ENCODE measurements at places on chromosomes 4 and X.

DNA sequence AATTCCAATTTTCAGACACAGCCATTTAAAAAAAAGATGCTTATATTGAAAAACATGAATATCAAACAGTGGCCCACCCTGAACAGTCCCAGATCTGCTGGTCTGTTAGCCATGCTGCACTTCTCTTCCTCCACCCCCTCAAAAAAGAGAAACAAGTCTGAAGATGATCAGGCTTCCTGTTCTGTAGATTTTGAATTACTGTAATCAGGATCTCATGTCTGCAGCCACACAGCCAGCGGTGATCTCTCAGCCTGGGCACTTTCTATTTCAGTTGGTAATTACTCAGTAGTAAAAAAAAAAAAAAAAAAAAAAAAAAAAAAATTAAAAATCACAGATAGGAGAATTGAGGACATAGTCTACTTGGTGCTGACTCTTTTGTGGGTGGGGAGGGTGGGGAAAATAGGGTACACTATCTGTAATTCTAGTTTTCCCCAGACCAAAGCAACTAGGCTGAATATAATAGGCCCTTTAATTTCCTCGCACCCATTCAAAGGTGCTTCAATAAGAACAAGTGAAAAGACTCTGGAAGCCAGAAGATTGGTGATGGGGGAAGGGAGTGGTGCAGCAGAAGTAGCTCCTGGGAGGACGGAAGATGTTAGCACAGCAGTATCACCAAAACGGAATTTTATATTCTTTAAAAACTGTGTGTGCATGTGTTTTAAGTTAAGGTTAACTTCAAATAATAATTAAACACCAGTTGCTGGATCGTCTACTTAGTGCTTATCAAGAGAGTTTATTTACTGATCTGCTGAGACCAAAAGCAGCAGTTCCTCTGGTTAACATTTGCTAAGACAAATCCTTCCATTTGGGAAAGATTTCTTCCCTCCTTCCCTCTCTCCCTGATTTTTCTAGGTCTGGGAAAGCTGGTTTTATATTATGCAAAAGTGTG is 47.0 kb downstream of the SPRY1 start:
- no peak for DNase-seq

DNA sequence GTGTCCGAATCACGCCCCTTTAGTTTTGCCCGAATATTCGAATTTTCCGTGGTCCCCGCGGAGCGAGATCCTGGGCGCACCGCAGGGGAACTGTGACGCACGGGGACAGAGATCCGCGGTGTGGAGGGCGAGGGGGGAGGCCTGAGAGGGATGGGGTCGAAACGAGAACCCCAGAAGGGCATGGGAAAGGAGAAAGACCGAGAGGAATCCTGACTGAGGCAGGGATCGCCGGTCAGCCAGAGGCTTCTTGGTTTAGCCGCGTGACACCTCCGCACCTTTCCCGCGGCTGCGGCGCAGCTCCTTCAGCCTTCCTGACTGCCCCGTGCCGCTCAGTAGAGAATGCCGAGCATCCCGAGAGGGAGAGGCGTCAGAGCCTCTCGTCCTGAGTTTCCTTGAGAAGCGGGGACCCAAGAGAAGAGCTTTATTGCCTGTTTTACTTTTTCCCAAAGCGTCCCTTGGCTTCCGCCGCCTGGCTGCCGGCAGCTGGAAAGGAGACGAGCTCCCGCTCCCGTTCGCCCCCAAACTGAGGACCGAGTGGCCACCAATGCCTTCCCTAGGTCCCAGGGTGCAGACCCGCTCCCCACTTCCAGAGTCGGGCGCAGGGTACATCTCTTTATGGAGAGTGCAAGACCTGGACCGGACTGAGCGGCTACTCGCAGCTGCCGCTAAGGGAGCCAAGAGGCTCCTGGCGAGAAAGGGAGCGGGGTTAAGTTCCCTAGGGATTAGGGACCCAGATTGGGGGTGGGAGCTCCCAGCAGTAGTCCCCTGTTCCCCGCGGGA is 911 bp upstream of the GPR50 start:
- DNase-seq = no peak

DNA sequence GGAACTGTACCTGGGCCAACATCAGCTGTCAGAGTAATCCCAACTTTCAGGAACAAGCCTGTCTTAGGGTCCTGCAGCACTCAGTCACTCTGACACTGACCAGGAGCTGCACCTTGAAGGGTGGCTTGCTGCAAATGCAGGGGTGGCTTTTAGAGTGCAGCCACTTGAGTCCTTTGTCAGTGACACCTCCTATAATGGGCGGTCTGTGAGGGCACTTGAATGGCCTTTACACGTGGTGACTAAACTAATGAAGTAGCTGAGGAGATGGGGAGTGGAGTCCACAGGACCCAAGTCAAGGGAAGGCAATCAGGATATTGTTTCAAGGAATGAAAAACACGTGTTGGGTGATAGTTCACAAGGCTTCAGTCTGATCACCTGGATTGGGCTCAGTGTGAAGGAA is 11.1 kb upstream of the LNX1 start:
- DNase-seq = no peak

- DNase-seq = no peak
Measured at GRCh38 chr4:25937801-25938200, 23.8 kb downstream of the SMIM20 start.

- no peak for DNase-seq
Measured at GRCh38 chrX:103727115-103727514, 16.4 kb downstream of the TMEM31 start.

DNA sequence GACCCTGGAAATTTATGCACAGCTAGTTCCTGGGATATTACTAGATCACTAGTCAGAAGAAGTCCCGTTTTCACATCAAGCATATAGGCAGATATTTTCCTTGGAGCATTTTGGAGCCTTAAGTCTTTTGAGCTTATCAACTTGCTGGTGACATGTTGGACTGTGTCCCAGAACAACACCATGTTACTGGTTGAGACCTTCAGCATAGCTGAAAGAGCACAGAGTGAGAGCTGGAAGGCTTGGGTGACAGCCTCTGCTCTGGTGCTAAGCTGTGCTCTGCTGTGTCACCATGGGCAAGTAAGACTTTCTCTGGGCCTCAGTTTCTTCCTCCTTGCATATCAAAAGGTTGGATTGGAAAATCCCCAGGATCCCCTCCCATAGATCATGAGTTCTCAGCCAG is 116.6 kb upstream of the FRMPD4 start:
- DNase-seq = no peak

- DNase-seq = no peak
Measured at GRCh38 chrX:16827225-16827624, 41.0 kb downstream of the TXLNG start.

DNA sequence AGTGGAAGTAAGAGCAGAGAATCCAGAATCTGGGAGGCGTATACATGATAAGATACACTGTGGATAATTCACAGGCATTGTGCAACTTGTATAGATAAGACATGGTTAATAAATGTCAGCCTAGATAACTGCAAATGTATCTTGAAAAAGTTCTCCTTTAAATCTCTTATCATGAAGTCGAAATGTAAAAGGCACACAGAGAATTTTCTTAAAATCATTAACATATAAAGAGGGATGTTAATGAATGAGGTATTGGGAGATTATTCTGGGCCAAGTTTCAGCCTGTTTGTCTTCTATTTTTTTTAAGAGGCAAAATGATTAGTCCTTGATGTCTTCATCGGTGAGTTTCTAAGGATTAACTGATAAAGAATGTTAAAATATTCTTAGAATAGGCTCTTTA is 835 bp downstream of the TDO2 start:
- no peak for DNase-seq

DNA sequence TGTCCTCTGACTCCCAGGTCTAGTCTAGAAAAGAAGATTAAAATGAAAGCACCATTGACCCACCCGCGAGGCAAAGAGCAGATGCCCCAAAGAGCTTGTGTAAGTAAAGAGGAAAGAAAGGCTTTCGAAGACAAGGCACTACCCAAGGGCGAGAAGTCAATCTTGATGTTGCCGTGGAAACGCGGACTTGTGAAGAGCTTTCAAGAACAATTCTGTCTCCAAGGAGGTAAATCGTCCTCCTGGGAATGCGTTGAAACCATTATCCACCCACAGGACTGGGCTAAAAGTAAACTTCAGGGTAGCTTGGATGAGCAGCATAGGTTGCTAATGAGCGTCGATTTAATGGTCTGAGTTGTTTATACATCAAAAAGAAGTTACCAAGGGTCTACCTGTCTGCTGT is 189.3 kb downstream of the DHRSX start:
- no peak for DNase-seq

DNA sequence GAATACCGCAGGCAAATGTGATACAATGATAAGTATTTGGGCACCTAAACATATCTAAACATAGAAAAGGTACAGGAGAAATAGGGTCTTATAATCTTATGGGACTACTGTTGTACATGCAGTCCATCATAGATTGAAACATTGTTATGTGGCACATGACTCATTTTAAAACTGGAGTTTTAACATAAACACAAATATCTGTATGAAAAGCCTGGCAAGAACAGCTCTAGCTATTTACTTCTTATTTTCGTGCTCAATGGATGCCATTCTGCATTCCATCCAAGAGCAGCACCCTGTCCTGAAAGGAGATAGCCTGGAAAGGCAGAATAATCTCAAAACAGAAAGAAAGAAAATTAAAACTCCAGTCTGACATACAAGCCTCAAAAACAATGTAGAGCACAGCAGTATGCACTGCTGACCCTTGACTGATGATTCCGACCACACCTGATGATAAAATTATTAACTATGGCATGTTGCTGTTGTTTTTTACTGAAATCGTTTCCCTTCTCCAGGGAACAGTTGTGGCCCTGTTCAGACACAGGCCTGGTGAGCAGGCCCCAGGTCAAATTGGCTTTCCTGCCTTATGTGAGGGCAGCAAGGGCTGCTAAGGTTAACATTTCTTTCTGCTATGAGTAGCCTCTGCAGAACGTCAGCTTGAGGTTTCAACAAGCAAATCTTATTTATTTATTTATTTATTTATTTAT is 152.7 kb downstream of the APBB2 start:
- DNase-seq = no peak

DNA sequence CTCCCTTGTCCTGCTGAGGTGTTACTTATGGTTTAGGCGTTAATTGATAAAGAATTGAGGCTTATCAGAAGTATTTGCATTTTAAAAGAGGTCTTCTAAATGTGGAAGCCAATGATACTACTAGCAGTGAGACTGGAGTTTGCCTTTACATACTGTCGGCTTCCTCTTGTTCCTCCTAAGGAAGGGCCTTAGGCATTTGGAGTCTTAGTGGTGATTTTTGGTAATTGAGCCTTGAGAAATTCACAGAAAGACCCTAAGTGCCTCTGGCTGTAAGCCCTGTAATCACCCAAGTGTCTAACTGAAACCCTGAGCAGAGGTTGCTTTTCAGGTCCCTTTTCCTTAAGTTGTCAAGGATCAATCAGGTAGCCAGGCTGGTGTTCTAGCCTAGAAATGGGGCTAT is 14.8 kb downstream of the IL13RA1 start:
- no peak for DNase-seq

DNA sequence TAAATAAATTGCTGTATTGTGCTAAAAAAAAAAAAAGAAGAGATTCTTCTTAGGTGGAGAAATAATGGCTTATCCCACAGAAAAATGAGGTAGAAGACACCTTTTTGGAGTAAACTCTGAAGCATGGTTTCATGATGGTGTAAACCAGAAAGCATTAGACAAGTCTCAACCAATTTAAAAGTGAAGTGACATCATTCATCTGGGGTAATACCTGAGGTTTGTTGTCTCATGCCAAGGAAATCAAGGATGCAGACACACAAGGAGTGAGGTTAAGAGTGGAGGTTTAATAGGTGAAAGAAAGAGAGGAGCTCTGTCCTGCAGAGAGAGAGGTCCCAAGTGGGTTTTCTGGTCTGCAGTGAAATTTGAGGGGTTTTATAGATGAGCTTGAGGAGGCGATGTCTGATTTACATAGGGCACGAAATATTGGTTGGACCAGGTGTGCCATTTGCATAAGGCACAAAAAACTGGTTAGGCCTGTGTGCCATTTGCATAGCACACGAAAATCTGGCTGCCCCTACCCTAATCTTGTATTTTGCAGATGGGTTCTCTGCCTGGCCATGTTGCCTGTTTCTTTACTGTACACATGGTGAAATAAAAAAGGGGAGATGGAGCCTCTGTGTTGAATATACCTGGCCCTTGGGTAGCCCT is 25.0 kb upstream of the CWH43 start:
- no peak for DNase-seq

GRCh38 chrX:13009844-13010243 is 34.6 kb downstream of the FAM9C start:
- no peak for DNase-seq

DNA sequence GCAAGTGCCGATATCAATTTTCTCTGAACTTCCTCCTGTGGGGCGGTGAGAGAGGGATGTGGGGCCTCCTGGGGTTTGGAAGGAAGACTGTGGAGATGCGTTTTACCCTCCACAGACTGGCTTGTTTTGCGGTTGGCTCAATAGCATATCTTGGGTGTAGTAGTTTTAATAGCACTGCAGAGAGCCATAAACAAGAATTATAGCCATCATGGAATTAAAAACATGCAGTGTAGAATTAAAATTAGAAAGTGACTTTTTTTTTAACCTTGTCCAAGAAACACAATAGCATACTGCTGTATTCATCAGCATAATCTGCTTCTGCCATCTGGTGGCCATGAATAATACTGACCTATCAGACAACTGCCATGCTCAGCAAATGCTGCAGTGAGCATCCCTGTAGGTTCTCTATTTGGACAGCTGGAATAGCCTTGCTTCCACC is 47.3 kb upstream of the SCML1 start:
- DNase-seq = peak; percentile 29

DNA sequence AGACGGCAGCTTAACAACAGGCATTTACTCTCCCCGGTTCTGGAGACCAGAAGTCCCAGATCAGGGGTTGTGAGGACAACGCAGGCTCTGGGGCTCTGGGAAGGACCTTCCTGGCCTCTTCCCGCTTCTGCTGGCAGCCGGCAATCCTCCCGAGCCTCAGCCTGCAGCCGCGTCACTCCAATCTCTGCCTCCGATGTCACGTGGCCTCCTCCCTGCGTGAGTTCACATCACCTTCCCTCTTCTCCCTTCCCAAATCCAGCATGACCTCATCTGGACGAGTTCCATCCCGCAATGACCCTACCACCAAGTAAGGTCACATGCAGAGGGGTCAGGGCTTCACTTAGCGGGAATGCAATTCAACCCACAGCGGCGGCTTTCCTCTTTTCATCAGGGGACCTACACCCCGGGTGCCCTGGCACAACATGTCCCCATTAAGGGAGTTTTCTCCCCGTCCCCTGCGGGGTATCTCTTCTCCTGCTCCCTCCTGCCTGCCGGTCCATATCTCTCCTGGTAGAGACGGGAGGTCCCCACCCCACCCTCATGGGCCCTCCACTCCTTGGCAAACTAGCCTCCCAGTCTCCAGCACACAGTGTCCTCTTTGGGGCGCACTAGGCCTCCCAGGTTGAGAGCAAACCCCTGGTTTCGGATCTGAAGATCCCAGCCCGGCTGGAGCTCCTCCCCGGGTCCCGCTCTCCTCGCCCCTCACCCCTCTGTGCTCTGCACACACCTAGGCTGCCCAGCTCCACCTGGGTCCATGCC is 25.5 kb downstream of the ABLIM2 start:
- DNase-seq = no peak

- DNase-seq = no peak
Measured at GRCh38 chrX:130625386-130625785, 223.6 kb downstream of the RBMX2 start.

- peak; percentile 77 for DNase-seq
Measured at GRCh38 chr4:52037689-52038102, 403 bp downstream of the SGCB start.

- DNase-seq = no peak
Measured at GRCh38 chr4:57689693-57690205, 579.6 kb upstream of the IGFBP7 start.
